ENCODE measurements at places on chromosomes 11 and 22.

GRCh38 chr11:25775603-25776002 lies 556.3 kb upstream of the ANO3 start:
- no peak for DNase-seq

DNA sequence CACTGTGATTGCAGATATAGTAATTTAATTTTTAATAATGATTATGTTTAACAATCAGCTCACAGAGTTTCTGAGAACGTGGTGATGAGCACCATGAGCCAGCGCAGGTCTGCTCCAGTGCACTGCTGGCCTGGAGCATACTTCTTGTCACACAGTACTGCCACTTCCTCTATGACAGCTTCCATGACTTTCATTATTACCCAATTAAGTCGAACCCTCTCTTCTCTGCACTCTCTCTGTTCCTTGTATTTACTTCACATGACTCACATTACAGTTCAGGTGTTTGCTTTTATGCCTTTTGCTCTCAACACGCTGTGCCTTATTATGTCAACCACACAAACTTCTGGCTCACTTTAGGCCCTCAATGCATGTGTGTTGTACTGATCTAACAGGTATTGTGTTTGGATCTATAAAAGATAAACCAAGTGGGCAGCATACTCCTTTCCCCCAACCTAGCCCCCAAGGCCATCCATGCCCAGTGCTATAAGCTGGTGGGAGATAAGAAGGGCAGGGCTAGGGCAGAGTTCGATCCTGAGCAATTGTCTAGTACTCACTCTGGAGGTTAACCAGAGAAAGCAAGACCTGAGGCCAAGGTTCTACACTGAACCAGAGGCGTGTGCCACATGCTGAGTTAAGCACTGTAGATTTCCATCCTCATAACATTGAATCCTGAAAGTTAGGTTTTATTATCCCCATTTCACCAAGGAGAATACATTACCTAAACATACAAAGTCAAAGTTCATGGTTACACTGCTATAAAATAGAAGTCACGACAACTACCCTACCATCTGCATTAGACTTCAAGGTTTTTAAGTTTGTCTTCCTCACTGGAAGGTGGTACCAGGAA lies 356.5 kb downstream of the INSC start:
- DNase-seq = no peak

DNA sequence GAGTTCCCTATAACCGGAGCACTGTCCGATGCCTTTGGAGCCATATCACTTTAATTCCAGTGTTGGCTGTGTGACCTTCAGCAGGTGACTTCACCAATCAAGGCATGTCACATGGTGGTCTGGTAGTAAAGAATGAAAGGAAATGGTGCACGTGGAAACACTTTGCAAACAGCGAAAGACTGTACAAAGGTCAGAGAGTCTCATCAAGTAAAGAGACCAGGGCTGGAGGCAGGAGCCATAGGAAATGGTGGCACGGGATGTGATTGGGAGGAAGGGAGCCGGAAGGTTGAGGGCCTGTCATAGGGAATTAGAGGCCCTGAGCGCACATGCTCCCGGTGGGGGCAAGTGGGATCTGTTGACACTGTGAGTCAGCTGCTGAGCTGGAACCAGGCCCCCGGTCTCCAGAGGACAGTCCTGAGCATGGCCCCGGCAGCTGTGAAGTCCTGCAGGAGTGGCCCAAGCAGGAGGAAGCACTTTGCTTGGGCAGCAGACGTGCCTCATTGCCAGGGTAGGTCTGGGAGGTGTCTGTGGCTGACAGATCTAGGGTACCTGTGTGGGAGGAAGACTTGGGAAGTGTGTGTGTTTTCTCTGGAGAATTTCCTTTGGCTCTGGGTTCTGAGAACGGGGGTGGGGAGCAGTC lies 2.0 kb downstream of the DAGLA start:
- no peak for DNase-seq

DNA sequence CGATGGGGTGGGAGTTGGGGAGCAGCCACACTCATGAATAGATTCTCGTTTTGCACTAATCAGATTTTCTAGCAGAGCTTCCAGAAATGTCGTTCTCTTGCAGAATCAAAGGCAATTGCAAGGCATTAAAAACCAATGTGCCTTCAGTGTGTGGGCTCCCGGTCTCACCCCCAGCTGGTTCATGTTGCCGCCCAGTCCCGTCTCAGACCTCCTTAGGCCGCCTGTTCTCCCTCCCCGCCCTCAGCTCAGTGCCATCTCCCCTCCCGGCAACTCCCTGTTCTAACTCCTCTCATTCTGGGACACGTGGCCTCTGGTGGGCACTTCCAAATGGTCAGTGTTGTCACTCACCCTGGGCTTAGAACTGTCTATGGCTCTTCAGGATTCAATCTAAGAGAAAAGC lies 42.5 kb upstream of the SMIM38 start:
- DNase-seq = no peak

DNA sequence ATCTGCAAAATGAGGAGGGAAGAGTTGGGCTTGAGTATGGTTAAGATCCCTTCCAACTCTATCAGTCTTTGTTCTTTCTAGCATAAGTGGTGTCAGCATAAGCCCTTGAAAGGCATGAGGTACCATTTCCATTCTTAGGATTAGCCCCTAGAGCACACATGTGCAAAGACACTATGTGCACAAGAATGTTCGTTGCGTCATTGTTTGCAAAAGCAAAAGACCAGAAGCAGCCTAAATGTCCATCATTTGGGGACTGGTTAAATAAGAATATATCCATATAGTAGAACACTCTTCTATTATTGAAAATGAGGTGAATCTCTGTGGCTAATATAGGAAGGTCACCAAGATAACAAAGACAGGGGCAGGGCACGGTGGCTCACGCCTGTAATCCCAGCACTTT lies 10.0 kb upstream of the KCTD14 start:
- DNase-seq = no peak
